Foreskin keratinocyte (primary cell): ENCODE measurements at places on chromosomes 6 and 20. TPM values are rescaled to one million over a fixed set of nuclear protein-coding genes. Genes with fewer than 3 reads are reported as not detected.

- no peak for DNase-seq
Measured at GRCh38 chr6:25318589-25318988, 39.4 kb downstream of the CARMIL1 start.

DNA sequence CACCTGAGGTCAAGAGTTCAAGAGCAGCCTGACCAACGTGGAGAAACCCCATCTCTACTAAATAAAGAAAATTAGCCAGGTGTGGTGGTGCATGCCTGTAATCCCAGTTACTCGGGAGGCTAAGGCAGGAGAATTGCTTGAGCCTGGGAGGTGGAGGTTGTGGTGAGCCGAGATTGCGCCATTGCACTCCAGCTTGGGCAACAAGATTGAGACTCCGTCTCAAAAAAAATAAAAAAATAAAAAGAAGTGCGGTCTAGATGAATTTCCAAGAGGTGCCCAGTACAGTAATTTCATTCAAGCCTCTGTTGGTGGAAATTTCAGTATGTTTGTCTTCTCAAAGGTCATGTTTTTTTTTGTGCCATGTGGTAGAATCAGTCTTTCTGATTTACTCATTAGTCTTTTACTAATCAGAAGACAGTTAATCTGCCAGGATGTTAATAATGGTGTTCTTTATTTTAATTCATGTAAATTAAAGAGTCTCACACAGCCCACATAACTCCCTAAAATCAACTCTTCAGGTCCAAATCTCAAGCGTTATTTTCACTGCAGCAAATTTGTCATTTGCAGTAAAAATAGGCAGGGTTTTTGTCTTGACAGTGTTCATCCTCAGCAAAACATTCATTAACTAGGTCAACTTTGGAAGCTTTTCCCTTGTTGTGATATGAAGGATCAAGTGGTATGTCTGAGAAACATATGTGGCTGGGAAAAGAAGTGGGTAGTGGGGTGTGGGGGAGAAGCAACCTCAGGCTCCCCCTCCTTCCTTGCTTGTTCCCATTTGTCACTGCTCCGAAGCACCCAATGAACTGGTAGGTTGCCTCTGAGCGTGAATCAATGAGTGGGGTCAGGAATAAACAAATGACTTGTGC, 13.3 kb downstream of the TP53INP2 start:
- no peak for DNase-seq

ID4 gene
- not detected in 2 replicates for total RNA-seq

DNA sequence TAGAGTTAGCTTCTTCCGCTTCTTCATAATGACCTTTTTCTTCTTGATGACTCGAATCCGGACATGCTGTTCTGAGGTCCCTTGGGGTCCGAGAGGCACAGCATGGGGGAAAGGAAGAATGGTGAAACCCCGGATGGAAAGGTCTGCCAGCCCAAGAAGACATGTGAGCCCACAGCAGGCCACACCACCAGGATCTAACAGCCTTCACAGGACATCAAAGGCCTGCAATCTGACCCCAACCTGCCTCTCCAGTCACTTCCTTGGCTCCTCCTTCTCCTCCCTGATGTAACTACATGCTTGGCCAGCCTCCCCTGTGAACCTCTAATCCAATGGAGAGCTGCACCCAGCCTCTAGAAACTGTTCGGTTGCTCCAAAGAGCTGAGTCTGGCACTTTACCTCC, 1.6 kb downstream of the CPXM1 start:
- DNase-seq, result no peak

DNA sequence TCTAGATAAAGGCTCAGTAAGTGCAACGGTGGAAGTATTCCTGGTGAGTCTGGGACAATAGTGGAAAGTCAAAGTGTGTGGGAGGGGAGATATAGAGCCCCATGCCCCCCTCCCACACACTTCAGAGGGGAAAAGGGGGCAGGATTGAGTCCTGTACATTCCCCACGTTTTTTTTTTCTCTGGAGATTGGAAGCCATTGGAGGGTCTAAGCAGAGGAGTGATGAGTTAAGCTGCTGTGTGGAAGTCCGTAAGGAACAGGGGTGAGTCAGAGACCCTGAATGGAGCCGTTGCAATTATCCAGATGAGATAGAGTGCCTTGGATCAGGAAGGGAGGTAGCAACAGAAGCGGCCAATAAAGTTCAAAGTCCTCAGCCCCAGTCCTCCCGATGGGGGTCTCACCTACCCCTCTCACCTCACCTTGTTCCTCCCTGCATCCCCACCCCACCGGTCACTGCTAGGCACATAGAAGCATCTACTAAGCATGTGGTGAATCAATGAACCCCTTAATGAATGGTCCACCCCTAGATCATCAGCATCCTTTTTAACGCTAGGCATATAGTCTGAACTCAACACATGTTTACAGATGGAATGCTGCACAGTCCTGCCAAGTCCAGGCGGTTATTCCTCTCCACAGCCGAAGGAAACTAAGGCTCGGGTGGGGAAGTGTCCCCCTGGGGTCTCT, 662 bp upstream of the SLC9A8 start:
- no peak for DNase-seq

DNA sequence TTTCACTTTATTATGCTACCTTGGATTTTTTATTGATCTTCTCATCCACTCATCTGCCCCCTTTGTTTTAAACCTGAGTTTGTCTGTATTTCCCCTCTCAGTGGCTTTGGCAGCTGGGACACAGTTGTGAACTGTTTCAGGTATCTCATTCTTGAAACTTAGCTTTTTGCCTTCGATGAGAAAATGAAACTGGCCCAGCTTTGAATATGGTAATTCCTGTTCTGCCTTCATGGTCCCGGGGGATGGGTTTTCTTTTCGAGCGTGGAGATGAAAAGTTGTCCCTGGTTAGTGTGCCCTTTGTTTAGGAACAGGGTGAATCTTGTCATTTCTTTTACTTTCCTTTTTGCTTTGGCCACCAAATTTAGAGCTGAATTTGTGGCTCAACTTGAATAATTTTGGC, 25.6 kb downstream of the DHX35 start:
- DNase-seq, result no peak

- no peak for DNase-seq
Measured at GRCh38 chr20:56362833-56363413, 4.1 kb downstream of the FAM210B start.

ZNF831 gene
- total RNA-seq, result not detected in 2 replicates

DNA sequence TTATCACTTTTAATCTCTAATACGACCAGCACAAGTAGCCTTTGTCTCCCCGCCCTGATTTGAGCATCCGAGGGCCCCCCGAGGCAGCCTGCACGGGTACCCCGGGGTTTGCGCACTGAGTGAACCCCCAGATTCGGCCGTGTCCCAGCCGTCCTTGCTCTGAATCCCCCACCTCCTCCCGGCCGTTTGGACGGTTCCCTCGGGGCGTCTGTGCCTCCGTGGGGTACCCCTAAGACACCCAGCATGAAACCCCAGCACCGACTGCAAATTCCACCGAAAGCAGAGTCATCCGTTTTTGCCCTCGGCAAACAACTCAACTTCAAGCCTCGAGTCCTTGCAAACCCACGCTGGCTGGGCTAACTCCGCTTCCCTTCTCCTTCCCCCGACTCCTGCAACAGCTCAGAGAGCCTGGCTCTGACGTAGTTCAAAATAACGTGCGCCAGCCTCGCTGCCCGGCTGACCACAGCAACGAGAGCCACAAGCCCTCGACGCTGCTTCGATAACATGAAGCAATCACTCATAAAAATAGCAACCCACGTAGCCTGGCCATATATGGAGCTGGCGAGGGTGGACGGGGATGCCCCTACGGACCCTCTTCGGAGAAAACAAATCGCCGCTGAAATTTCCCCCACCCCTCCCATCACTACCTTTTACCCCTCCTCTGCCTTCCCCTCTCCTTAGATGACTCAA, 764 bp upstream of the SNAP25 start:
- peak; percentile 14 for DNase-seq
